ENCODE measurements at places on chromosomes 7 and 10.

- DNase-seq = no peak
Observed at GRCh38 chr10:132665946-132666704, 119.8 kb downstream of the NKX6-2 start.

GRCh38 chr10:109504401-109504800 lies 418.9 kb downstream of the XPNPEP1 start:
- no peak for DNase-seq

DNA sequence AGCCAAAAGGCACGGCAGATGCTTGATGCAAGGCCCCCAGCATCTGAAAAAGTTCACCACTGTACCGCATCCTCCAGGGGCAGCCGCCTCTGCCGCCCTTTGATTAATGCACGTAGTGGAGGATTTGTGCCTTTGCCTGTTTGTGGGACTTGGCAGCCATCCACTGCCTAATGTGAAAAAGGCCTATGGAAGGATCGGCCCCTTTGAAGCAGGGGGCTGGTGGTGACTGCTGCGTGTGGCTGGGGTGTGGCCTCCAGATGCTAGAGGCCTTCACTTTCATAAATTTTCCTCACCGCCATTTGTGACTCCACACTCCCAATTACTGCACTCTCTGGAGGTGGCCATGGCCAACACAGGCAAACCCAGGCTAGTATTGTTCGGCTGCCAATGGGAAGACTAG lies 226.0 kb downstream of the BMPER start:
- DNase-seq = no peak

- DNase-seq = peak; percentile 38
Observed at GRCh38 chr7:1665549-1666316, 4.3 kb upstream of the ELFN1 start.

DNA sequence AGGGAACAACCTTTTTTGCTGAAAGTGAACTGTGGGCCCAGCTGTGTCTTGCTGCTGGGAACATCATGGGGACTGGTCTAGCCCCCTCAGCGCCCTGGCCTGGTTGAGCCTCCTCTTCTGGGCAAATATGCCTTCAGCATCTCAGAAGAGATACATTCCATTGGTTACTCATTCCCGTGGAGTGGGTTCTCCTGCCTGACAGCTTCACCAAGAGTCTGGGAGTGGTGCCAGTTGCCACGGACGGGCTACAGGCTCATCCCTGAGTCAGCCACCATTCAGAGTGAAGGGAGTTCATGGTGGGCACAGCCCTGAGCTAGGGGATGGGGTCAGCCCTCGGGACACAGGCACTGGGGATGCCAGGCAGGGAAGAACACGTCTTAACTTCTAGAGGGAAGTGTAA lies 81.9 kb downstream of the RAMP3 start:
- no peak for DNase-seq

Measured in cardiac muscle cell (in vitro differentiated cells and primary cell).